Activated CD8-positive, alpha-beta memory T cell treated with anti-CD3 and anti-CD28 coated beads, Interleukin-2, amount 50 U/mL, for 4 hours (primary cell): ENCODE measurements at places on chromosomes 16 and 17.

GRCh38 chr16:84462296-84463210 is 41.9 kb downstream of the MEAK7 start:
- no peak for DNase-seq

DNA sequence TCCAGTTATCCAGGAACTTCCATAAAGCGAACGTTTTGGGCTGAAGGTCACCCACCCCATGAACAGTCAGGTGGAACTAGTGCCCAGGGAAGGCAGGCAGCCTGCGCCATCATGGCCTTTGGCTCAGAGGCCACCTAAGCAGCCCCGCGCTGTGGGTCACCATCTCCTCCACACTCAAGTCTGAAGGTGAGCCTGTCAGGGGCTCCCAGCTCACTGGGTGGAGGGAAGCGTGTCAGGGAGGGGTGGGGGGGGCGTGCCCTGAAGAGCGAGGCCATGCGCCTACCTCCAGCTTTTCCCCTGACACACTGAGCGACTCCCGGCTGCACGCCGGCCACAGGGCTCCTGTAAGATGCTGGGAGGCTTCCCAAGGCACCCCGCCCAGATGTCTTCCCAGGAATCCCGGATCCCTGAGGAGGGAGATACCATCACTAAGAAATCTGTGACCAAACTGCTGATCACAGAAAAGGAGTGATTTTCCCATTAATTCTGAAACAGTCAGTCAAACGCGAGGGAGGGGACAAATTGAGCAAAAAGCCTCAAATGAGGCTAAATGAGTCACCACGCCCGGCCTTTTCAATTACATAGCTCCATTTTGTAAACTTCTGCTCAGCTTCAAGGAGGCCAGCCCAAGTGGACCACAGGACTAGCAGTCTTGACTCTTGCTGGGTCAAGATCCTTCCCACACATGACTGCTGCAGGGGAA is 26.5 kb upstream of the SLC25A19 start:
- DNase-seq = no peak

DNA sequence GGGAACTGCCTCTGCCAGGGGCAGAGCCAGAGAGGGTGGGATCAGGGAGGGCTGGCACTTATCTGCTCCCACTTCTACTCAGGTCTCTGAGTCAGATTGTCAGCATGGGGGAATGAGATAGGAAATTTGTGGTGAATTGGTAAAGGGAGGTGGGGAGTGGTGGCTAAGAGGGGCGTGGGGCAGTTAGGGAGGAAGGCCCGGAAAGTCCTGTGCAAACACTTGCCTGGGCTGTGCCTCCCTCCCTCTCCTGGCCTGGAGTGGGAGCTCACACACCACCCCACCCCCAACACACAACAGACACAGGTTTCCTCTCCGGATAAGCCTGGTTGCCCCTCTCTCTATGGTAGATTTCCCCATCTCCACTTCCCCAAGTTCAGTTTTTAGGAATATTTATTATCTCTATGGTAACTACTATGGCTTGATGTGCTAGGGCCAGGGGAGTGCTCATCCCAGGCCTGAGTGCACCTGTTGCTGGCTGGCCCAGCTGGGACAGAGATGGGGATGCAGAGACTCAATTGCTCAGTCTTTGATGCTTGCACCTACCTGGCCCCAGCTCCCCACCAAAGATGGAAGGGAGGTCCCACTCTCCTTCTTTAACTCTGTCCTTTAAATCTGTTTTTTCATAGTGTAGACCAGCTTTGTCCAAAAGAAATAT is 2.7 kb downstream of the SPNS2 start:
- no peak for DNase-seq

DNA sequence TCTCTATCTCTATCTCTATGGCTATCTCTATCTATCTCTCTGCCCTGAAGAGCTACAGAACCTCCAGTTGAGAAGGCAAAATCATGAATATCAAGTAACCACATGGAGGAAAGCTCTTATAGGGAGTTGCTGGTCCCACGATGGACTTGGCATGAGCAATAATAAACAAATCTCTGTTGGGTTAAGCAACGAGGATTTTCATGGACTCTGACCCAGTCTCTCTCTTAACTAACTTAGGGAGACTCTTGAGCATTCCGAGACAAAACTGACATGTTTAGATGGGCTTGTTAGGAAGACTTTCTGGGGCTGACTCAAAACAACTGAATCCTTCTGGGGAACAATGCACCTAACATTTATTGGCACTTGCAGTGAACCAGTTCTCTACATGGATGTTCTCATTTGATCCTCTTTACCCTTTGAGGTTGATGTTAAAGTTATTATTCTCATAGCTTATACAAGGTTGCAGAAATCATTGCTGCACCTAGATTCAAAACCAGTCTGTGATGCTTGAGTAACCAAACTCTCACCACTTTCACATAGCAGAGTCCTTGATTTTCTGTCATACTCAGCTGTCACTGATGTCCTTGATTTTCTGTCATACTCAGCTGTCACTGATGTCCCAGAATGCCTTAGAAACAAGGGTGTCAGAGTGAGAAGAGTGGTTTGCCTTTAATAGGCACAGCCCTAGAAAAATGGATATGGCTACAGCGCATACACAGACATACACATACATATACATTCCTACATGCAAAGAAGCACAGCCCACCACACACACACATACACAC is 354.6 kb upstream of the MAF start:
- DNase-seq = no peak

DNA sequence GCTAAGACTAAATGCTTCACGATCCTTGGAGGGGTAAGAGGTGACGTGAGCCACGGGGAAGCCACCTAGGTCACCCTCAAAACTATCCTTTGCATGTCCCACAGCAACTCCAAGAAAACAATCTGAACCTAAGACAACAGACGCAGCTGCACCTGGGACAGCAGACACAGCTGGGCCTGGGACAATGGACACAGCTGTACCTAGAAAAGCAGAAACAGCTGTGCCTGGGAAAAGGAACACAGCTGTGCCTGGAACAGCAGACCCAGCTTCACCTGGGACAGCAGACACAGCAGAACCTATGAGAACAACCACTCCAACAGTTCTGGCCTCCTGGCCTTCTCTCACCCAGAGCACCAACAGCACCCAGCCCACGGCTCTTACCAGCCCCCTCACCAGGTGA is 11.7 kb upstream of the CD300LD start:
- DNase-seq = no peak

- DNase-seq = no peak
Observed at GRCh38 chr16:84286578-84287240, 8.0 kb upstream of the WFDC1 start.

DNA sequence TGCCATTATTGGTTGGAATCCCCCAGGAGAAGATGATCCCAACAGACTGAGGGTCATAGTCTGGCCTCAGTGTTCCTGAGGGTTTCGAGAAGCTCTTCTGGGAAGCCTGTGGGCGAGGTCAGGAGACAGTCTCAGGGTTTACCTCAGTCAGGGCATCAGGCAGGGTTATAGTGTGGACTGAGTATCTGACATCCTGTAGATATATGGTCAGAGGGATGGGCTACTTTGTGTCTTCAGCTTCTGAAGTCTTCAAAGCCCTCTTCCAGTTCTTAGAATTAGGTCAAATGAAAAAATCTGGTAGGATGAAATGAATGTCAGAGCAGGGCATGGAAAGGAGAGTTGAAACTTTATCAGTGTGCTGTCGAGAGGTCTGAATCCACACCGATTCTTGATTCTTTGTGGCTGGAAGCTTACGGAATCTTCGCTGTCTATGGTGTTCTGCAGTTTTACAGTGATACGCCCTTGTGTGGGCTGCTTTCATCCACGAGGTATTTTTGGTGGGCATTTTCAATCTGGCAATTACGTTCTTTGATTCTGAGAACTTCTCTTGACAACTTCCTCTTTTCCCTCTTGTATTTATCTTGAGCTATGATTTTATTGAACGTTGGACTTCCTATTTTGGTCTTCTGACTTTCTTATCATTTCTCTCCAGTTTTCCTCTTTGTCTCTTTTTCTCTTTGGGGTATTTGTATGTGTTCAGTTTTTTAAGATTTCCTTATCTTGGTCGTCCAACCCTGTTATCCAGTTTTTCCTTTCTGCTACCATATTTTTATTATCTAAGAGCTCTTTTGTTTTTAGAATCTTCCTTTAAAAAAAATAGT is 30.4 kb downstream of the BPTF start:
- DNase-seq = no peak

- no peak for DNase-seq
Observed at GRCh38 chr16:68529608-68529930, 9.5 kb upstream of the ZFP90 start.

DNA sequence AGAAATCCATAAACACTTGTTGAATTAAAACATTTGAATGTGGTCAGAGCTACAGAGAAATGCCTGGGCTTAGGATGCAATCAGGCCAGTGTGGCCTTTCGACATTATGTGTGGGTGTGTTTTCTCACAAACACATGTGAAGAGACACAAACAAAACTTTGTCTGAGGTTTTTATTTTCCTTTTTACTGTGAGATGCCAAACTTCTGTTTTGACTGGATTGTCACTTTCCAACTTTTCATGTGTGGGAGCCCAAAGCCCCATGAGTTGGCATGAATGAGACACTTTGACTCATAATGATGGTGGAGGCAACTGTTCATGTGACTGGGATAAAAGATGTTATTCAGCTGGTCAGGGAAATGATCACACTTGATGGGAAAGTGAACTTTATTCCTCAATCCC is 71.9 kb upstream of the GAS7 start:
- DNase-seq = no peak

GRCh38 chr17:32671896-32672295 is 185.1 kb downstream of the CDK5R1 start:
- no peak for DNase-seq

DNA sequence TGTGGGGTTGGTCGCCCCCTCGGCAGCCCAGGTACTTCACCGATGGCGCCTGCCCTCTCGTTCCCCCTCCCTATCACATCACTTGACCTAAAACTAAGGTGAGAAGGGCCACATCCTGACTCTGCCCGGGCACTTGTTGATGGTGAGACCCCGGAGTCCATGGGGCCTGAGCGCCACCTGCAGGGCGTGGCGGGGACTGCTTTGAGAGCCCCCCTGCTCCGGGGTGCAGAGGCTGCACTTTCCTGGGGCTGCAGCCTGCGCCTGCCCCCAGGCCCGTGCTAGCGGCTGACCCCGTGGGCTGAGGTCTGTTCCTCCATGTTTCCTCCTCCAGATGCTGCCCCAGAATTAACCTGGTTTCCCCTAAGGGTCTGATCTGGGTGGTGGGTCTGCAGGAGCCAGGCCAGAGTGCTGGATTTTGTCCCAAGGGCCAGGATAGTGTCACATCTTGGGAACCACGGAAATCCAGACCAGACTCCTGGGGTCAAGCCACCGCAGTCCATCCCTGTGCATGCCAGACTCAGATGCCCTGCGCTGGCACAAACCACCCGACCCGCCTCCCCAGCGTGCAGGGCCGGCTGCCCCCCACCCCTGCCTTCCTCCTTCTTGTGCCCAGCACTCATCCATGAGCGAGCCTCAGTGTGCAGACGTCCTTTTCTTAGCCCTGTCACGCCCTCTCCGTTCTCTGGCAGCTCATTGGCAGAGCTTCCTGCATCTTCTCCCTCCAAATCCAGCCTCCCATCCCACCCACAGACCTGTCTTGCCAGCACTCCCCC is 2.7 kb downstream of the NDUFAF8 start:
- peak; percentile 66 for DNase-seq

DNA sequence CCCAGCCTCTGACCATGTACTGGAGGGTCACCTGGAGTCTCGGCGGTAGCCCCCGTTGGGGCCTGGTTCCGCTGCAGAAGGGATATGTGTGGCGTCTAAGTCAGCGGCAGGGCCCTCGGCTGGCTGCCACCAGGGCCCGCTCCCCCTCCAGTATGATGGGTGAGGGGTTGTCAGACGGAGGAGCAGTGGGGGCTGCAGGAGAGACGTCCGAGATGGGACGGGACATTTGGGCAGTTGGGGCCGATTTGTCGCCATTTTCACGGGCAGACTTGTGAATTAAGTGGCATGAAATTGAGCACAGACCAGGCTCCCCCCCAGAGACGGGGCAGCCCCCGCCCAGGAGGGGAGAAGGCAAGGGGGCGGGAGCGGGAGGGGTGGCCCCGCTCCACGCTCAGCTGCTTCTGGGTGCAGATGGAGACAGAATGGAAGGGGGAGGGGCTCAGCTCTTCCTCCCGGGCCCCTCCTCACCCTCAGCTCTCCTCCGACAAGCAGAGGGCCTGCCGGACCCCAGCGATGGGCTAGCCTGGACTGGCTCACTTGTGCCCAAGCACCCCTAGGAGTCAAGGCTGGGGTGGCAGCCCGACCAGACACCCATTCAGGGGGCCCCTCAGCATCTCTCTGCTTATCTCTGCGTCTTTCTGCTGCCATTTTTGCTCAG is 52.7 kb upstream of the LHX1 start:
- DNase-seq = no peak

DNA sequence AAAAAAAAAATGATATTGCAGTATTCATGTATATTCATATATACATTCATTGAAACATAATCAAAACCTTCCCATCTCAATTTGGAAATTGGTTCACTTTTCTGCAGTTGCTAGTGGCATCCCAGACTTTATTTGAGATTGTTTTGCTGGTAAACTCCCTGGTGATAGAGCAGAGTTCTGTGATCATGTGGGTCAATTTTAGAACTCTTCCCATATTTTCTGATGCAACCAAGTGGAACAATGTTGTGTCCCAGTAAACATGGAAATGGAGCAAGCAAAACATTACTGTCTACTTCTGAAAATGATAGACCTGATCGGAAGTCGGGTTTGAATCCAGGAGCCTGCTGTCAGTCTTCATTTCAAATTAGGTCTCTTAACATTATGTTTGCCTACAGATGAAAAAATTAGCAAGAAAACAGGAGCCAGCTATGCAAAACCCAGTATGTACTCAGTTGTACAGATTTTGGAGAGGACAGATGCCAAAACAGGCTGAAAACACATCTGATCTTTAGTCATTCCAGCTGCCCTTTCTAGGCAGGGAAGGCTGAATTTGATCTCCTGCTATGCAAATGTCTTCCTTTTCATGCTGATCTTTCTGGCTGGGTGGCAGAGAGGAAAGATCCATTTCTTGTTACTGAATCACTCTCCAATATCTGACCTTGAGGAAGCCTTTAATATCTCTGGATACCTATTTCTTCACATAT is 786.6 kb upstream of the SOX9 start:
- no peak for DNase-seq

DNA sequence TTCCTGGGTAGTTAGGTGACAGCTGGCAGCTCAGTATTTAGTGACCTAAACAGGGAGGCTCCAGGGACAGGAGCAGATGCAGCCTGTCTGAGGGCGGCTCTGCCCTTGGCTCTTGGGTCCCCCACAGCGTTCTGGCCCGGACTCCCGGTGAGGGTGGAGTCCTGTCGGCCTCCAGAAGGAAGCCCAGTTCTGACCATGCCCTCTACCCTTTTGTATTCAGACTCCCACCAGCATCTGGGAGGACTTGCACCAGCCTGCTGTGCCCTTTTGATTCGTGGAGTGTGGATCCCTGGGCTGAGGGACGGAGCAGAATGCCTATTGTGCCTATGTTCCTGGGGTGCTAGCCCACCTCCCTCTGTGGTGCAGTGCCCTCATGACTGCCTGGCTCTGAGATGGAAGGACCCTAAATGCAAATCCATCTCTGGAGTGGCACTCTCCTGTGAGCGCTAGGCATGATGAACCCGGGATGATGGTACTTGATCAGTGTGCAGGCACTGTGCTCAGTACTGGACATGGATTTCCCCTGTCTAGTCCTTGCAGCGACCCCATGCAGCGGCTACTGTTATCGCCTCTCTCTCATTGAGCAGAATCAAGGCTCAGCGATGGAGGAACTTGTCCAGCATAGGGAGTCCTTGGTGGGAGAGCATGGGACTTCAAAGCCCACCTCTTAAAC is 123.1 kb downstream of the SNX29 start:
- DNase-seq = no peak
